HepG2 (cell line): ENCODE measurements at places on chromosomes 3 and 15. TPM values are rescaled to one million over a fixed set of nuclear protein-coding genes. Genes with fewer than 3 reads are reported as not detected.

ANKRD63 gene
- not detected in 2 replicates for polyA plus RNA-seq

SLC35G2 gene
- 10.3 and 10.7 TPM in 2 replicates for polyA plus RNA-seq

DNA sequence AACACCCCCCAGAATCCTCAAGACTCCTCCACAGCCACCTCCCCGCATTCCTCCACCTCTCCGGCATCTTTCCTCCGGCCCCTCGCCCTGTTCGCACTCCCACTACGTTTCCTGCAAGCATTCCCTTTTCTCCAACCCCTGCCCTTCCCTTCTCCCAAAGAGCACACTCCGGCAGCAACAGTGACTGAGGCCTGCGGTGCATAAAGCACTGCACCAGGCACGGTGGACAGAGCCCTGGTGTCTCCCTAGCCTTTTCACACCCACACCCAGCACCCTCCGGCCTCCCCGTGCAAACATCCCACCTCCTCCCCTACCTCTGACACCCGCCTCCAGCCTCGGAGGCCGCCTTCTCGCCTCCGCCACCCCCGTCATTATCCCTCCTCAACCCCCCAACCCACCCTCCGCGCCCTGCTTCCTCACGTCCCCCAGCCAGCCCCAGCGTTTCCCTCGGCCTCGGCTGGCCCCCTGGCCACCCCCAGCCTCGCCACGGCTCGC lies 577 bp downstream of the ZNF148 start:
- DNase-seq, result peak; percentile 43

DNA sequence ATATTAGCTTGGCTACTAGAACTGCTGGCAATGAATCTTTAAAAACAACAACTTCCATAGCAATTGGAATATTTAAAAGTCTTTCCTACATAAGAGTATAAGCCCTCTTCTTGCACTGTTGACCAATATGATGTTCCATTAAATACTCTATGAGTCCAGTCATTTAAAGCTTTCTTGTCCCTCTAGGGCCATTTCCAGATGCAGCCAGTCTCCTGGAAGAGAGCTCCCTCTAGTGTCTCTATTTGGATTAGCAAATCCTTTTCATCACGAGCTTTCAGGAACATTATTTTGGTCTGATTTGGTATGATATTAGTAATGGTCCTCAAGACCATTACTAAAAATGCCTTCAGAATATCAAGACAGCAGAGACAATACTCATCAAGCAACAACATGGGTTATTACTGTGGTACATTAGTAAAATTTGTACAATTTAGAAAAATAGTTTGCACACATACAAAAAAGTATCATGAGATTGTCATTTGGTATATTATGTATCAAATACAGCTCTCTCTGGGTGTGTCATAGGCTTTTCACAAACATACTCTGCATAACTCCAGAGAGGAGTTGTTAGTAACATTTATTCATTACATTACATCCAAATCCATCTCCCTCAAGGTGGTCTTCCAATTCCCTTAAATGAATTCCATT lies 101.3 kb downstream of the DPH6 start:
- peak; percentile 37 for DNase-seq

MST1R gene
- polyA plus RNA-seq, result 0.72 and 0.77 TPM in 2 replicates

DNA sequence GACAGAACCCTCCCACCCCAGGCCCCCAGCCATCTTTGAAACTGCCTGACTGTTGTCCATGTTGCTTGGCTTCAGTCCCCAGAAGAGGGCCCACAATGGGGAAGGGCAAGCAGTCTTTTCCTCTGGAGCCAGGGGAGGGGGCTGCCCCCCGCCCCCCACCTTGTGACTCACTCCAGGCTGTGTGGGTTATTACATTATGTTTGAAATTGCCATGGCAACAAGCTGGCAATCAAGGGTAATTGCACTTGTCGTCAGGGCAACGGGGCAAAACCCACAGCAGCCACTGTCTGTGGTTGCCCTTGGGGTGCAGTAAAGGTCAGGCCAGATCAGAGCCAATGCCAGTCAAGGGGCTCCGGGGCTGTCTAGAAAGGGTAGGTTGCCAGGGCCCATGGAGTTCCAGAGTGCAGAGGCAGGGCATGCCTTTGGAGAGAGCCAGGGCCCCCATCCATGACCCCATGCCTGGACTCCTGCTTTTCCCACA lies 3.1 kb upstream of the CAMKV start:
- DNase-seq, result no peak

GRCh38 chr3:192902549-192902948 lies 15.1 kb downstream of the MB21D2 start:
- DNase-seq, result no peak

DNA sequence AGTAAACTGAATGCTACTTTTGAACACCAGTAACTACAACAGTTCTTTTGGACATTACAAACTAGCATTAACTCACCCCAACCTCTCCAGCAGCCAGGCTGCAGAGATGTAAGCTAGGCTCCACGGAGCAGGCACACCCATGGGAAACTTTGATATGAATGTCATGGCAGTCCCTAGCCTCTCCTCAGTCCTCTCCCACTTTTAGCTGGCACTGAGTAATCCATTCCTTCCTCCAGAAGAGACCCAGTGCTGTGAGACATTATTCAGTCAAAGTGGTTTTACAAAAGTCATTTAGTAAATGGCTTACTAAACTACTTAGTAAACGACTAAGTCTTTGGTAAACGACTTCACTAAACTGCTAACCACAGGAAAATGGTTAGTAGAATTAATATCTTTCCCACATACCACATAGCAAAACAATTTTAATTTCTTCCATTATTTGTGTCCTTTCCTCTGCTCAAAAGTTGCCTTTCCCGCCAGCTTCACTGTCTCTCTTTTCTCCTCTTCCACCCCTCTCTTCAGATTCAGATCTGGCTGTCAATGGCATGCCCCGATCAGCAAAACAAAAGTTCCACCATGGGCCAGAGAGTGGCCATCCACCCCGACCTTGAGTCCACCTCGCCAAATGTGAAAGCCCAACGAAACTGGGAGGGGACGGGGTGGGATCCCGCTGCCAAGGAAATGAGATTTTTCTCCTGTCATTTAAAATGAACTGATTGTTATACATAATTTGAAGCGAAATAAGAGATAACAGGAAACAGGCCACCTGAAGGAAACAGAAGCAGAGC lies 67.5 kb upstream of the TJP1 start:
- no peak for DNase-seq

AADACL2 gene
- not detected in 2 replicates for polyA plus RNA-seq

RNU5B-1 gene
- not detected in 2 replicates for polyA plus RNA-seq

- DNase-seq, result no peak
Measured at GRCh38 chr3:195182470-195182795, 88.5 kb downstream of the XXYLT1 start.

GRCh38 chr15:47824147-47824546 lies 106.8 kb downstream of the SEMA6D start:
- DNase-seq, result no peak

TJP1 gene
- 24.7 and 27.1 TPM in 2 replicates for polyA plus RNA-seq

DNA sequence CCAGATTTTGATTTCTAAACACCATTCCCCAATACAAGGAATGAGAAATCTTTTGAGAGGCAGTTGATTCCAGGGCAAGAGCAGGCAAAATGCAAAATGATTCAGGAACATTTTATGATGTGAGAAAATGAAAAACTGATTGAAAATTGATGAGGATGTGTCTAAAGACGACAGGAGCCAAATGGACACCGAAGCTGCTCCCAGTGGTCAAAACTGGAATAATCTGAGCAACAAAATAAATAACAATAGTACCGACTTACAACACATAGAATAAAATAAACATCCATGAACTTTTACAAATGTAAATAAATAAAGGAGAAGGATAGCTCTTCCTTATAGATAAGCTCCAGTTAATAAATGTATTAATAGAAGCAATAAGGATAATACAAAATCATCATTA lies 186.8 kb downstream of the OCA2 start:
- no peak for DNase-seq

PRSS50 gene
- not detected in 2 replicates for polyA plus RNA-seq

DNA sequence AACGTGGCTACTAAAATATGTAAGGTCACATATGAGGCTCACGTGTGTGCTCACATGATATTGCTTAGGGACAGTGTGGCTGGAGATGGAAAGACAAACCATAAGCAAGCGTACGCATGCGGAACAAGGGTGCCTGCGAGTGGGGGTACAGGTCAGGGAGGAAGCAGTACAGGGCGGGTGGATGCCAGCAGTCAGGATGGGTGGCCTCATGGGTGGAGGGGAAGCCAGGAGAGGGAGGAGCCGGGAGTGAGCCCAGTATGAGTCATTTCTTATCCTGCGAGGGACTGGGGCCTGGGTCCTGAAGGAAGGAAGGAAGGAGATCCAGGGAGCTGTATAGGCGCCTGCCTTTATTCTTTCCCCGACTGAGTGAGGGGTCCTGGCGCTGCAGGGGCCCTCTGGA lies 42.0 kb upstream of the CGNL1 start:
- no peak for DNase-seq

ITPKA gene
- 13.2 and 16.4 TPM in 2 replicates for polyA plus RNA-seq

DNA sequence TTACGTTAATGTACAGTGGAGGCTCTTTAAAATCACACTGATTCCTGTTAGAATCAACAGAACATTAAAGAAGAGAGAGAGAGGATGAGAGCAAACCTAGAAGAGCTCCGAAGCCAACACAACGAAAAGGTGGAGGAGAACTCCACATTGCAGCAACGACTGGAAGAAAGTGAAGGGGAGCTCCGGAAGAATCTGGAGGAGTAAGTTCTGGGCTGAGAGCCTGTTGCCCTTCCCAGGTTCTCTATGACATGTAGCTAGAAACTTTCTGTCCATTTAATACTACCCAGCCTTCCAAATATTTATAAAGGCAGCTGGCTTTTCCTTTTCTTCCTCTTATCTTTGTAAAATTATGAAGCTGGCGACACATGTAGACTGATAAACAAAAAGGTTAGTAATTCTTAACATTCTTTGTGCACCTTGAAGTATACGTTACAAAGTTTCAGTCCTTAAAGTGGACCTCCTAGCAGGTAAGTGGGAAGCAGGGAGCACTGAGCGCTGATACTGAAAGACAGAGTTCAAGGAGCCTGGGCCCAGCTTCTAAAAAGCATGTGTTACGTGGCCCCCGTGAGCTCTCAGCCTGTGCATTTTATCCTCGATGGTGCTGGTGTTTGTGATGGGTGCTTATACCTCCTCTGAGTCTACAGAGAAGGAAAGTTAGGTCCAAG lies 75.9 kb downstream of the CGNL1 start:
- DNase-seq, result no peak

DNA sequence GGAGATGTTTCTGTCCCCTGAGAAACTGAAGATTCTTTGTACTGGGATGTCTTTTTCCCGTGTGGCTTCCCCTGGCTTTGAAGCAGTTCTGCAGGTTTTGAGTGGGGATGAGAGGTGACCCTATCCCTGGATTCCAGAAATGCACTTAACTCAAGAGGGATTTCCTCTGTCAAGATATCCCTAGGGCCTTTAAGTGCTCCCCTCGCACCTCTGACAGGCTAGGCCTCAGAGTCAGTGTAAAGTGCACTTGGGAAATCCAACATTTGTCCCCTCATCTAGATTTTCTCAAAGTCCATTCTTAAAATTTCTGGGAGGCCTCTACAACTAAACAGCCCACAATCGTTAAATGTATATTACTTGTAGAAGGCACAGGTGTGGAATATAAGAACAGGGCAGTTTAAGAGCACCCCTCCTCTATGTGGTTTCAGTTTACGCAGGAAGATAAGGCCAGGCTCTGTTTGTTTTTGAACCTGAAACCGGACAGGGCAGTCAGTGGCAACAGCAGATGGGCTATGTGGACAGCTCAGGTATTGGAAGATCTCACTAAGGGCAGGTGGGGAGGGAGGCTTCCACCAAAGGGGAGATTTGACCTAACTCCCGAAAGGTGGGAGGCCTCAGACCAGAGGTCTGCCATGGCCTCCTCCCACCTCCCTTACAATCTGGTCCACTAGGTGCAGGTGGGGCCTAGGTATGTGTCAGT lies 4.8 kb downstream of the C3orf52 start:
- no peak for DNase-seq

ZDHHC23 gene
- 1.4 and 1.6 TPM in 2 replicates for polyA plus RNA-seq

DNA sequence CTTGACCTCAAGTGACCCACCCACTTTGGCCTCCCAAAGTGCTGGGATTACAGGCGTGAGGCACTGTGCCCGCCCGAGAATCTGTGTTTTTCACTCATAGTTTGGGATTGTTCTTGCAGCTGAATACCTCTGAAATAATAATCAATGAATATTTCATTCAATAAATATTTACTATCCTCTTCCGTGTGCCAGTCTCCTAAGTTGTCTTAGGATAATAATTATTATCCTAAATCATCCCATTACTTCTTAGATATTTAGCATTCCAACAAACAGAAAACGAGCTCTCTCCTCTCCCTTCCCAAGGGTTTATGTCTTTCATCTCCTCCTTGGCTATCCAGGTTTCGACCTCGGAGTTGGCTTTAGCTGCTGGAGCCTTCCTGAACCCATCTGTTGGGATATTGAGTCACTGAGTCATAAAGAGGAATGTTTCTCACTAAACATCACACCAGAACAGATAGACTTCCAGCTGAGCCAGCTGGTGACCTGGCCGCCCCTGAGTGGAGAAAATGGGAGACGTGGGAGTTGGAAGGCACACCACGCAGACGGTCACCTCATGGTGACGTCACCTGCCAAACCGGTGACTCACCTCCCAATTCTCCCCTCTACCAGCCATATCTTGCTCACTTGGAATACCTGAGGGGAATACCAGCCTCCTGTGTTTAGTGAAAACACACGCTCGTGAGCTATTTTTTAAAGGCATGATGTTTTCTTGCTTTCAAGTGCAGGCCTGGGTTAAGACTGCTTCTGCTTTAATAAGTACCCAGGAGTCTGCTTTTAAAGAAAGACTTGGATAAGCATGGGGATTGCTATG lies 43.9 kb downstream of the BHLHE40 start:
- DNase-seq, result peak; percentile 73

SERINC4 gene
- 0.04 TPM in 1 of 2 replicates, not detected in the other for polyA plus RNA-seq

- no peak for DNase-seq
Measured at GRCh38 chr3:46318207-46318927, 35.5 kb upstream of the CCR2 start.

DNA sequence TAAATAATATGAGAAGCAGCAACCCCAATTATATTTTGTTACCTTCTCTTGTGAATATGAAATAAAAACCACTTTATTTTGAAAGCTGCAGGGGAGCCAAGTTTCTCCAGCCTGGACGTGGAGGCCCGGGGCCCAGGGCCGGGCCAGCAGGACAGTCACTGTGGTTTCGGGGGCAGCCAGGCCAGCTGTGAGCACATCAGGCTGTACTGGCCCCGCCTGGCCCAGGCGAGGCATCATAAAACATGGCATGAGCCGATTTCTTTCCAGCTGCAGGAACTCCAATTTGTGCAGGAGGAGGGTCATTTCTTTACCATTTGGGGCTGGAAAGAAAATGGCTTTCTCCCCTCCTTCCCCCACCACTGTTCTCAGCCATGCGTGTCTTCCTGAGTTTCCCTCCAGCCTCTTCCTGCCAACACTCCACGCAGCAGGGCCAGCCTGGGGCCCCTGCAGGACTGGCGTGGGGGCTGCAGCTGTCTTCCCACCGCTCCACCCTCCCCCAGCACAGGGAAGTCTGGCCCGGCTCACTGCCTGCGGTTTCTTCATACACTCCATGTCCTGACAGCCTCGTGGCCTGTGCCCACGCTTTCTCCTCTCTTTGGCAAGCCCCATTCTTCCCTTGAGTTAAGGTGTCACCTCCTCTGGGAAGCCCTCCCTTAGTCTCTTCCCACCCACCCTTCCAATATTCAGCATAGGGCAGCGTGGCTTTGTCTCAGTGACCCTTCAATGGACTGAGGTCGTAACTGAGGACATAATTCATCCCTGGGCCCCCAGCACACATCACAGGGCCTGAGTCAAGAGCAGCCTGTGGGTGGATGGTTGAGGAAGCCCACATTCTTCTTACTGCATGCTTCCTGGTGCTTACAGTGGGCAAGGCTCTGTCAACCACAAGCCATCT lies 135.8 kb downstream of the CHSY1 start:
- DNase-seq, result no peak

NAALADL2 gene
- 0.08 TPM in 2 replicates for polyA plus RNA-seq
